ENCODE measurements at places on chromosomes 12 and 14. TPM values are rescaled to one million over a fixed set of nuclear protein-coding genes. Genes with fewer than 3 reads are reported as not detected.

The LRP1 gene
- total RNA-seq: 2.3 TPM

The PRICKLE1 gene
- total RNA-seq: 0.13 TPM

The BBOF1 gene
- 3.9 TPM for total RNA-seq

GRCh38 chr12:125137766-125138344 is 72.6 kb downstream of the AACS start:
- no peak for DNase-seq

- DNase-seq: no peak
Measured at GRCh38 chr14:99892406-99892805, 99.2 kb downstream of the EML1 start.

- DNase-seq: no peak
Measured at GRCh38 chr12:116116650-116117424, 160.7 kb downstream of the MED13L start.

- no peak for DNase-seq
Measured at GRCh38 chr12:31801872-31802271, 73.1 kb upstream of the AMN1 start.

- peak; percentile 35 for DNase-seq
Measured at GRCh38 chr12:53985994-53986685, 1.2 kb downstream of the HOXC10 start.
